ENCODE measurements at places on chromosomes 5 and 9.

- DNase-seq = no peak
Observed at GRCh38 chr5:15566789-15567188, 66.8 kb downstream of the FBXL7 start.

GRCh38 chr5:78549043-78549442 is 99.5 kb downstream of the LHFPL2 start:
- no peak for DNase-seq

DNA sequence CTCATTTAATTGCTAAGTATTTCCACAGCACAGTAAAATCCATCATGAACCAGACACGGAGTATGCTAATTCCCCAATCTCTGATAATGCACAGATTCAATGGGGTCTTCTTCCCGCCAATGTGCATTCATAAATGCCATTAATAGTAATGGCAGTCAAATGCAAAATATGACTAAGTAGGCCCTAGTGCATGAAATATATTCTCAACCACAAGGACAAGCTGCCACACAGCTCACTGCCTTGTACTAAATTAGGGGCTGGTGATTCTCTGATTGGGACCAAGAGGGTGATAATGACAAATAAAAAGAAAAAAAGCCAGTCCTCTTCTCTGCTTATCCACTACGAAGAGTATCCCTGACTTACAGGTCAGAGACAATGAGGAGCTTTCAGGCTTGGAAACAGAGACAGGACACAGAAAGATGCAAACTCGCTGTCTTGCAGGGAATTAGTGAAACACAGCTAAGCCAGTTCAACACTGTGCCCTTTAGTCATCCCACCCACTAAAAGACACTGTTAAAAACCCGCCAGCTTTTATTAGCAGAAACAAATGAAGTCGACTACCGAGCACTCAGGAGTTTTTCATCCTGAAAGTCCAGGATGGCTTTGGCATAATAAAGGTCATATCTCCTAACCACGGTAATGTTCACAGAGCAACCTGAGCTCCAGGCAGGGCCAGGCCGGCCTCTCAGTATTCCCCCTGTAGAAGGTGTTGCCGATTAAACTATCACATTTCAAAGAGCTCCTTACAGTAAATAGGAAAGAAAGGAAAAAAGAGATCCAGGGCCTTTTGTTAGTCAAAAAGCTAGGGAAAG is 148.1 kb downstream of the EBF1 start:
- DNase-seq = no peak

DNA sequence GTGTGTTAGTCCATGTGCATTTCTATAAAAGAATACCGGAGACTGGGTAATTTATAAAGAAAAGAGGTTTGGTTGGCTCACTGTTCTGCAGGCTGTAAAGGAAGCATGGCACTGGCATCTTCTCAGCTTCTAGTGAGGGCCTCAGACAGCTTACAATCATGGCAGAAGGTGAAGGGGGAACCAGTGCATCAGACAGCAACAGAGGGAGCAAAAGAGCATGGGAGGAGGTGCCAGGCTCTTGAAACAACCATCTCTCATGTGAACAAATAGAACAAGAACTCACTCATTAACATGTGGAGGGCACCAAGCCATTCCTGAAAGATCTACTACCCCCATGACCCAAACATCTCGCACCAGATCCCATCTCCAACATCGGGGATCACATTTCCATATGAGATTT is 89.2 kb upstream of the IL33 start:
- DNase-seq = no peak

DNA sequence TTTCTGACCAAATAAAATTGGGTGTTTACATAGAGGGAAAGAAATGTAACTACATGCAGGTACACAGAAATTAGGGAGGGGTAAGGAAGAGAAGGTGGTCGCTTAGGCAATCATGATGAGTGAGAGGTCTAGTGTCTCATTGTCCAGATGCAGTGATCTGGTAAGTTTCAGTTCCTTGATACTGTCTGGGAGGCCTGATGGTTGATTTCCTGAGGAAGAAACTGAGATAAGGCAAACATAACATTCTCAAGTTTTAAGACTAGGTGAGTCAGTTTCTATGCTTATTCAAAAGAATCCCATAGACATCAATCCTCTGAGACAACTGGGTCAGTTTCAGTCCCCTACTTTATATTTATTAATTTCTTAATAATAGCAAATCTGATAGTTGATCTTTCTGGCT is 843.3 kb upstream of the CDH10 start:
- no peak for DNase-seq

GRCh38 chr9:105503881-105504280 is 54.0 kb upstream of the FKTN start:
- DNase-seq = no peak

GRCh38 chr5:137454671-137455070 is 44.5 kb downstream of the SPOCK1 start:
- no peak for DNase-seq

- no peak for DNase-seq
Observed at GRCh38 chr9:130938184-130938651, 829 bp downstream of the FIBCD1 start.

Measured in epithelial cell of proximal tubule (primary cell).